Fibroblast of skin of scalp (primary cell): ENCODE measurements at places on chromosomes 13 and 19.

DNA sequence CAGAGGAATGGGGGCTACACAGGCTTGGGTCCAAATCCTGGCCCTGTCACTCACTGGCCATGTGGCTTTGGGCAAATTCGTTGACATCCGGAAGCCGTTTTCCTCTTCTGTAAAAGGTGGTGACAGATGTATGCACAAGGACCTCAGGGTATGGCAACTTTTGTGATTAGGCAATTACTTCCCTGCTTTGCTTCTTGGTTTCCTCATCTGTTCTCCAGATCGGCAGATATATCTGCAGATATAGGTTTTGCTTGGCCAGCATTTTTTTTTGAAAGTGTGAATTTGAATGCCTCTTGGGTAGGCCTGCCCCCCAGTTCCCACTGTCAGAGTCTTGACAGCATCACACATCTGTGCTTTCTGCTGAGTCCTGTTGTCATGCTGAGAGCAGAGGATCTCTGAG lies 17.7 kb downstream of the TMEM272 start:
- no peak for DNase-seq

- DNase-seq, result no peak
These were observed 250.7 kb downstream of the KCTD12 start for GRCh38 chr13:76635232-76636230.

DNA sequence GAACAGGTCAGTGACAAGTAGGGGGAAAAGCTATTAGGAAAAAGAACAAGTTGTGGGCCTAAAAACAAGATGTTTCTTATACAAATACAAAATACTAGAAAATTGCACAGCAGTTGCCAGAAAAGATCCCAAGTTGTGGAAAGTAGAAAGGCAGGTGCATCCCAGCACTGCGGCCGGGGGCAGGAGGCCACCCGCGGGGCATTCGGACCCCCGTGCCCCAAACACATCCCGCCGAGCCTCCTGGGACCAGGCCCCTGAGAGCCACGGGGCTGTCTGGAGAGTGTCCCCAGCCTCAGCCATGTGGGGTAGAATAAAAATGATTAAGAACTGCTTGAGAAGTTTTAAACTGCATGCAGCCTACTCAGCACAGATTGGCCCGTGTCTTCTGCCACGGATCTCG lies 11.4 kb downstream of the RASA3 start:
- no peak for DNase-seq

- no peak for DNase-seq
These were observed 83.3 kb upstream of the OLFM4 start for GRCh38 chr13:52945348-52945747.

- no peak for DNase-seq
These were observed 25.2 kb downstream of the NLRP9 start for GRCh38 chr19:55712804-55713631.

GRCh38 chr19:43474986-43475705 lies 9.7 kb upstream of the LYPD3 start:
- DNase-seq, result peak; percentile 84
